H4 (cell line): ENCODE measurements at places on chromosomes 6 and 20. TPM values are rescaled to one million over a fixed set of nuclear protein-coding genes. Genes with fewer than 3 reads are reported as not detected.

DEFB124 gene
- total RNA-seq = not detected in 2 replicates

WRNIP1 gene
- total RNA-seq = 63.4 and 69.0 TPM in 2 replicates

MRPS18B gene
- total RNA-seq = 72.6 and 141 TPM in 2 replicates

DEFB132 gene
- not detected in 2 replicates for total RNA-seq

CST5 gene
- total RNA-seq = not detected in 2 replicates

LY6G5C gene
- total RNA-seq = 0.97 TPM in 1 of 2 replicates, not detected in the other

SLC12A5 gene
- total RNA-seq = 0.21 and 4.3 TPM in 2 replicates

ULBP2 gene
- 11.6 and 15.7 TPM in 2 replicates for total RNA-seq

TSHZ2 gene
- 0.33 and 1.4 TPM in 2 replicates for total RNA-seq

TMEM244 gene
- not detected in 2 replicates for total RNA-seq

TOX2 gene
- total RNA-seq = 0.12 and 0.83 TPM in 2 replicates

PLN gene
- 0.60 TPM in 1 of 2 replicates, not detected in the other for total RNA-seq

BPIFA1 gene
- not detected in 2 replicates for total RNA-seq

LGSN gene
- 0.23 TPM in 1 of 2 replicates, not detected in the other for total RNA-seq

RAET1G gene
- not detected in 2 replicates for total RNA-seq

SASH1 gene
- total RNA-seq = 4.5 and 6.7 TPM in 2 replicates

MYB gene
- total RNA-seq = 0.39 and 1.1 TPM in 2 replicates

MATN4 gene
- not detected in 2 replicates for total RNA-seq

UBD gene
- 0.99 and 1.1 TPM in 2 replicates for total RNA-seq

TTBK1 gene
- total RNA-seq = not detected in 2 replicates

EPB41L1 gene
- total RNA-seq = 12.4 and 25.3 TPM in 2 replicates

GLP1R gene
- total RNA-seq = not detected in 2 replicates

IRAK1BP1 gene
- 1.2 and 2.0 TPM in 2 replicates for total RNA-seq

SLC17A4 gene
- total RNA-seq = not detected in 2 replicates

BPIFB4 gene
- not detected in 2 replicates for total RNA-seq

MRAP2 gene
- not detected in 2 replicates for total RNA-seq

ZSWIM1 gene
- total RNA-seq = 7.2 and 10.2 TPM in 2 replicates

KCNK16 gene
- not detected in 2 replicates for total RNA-seq

C6orf141 gene
- total RNA-seq = 2.6 and 2.9 TPM in 2 replicates

CEP85L gene
- total RNA-seq = 1.8 and 3.0 TPM in 2 replicates

RNF39 gene
- total RNA-seq = not detected in 2 replicates

HLA-DPA1 gene
- 5.2 and 5.4 TPM in 2 replicates for total RNA-seq

GFRA4 gene
- not detected in 2 replicates for total RNA-seq

RIPPLY2 gene
- not detected in 2 replicates for total RNA-seq

PNLDC1 gene
- not detected in 2 replicates for total RNA-seq

MACROD2 gene
- 0.37 and 1.2 TPM in 2 replicates for total RNA-seq

ACTR5 gene
- total RNA-seq = 5.9 and 10.3 TPM in 2 replicates

GABRR1 gene
- not detected in 2 replicates for total RNA-seq

PPP1R14C gene
- not detected in 2 replicates for total RNA-seq

PTPRT gene
- total RNA-seq = not detected in 2 replicates

ASIP gene
- total RNA-seq = not detected in 2 replicates

NKAIN4 gene
- 0.78 TPM in 1 of 2 replicates, not detected in the other for total RNA-seq

TPX2 gene
- 111 and 128 TPM in 2 replicates for total RNA-seq

LAMA2 gene
- total RNA-seq = 9.7 and 11.1 TPM in 2 replicates

DNMT3B gene
- total RNA-seq = 3.3 and 5.4 TPM in 2 replicates

TINAG gene
- total RNA-seq = not detected in 2 replicates

SLC26A8 gene
- 0.04 TPM in 1 of 2 replicates, not detected in the other for total RNA-seq

BTN1A1 gene
- total RNA-seq = not detected in 2 replicates

MUCL3 gene
- not detected in 2 replicates for total RNA-seq

PRKN gene
- total RNA-seq = 0.19 TPM in 1 of 2 replicates, not detected in the other

PRDM13 gene
- total RNA-seq = not detected in 2 replicates

ZC2HC1B gene
- total RNA-seq = not detected in 2 replicates

SLC17A3 gene
- total RNA-seq = 0.39 TPM in 1 of 2 replicates, not detected in the other

ROMO1 gene
- 392 and 407 TPM in 2 replicates for total RNA-seq

SGK2 gene
- total RNA-seq = 0.23 TPM in 1 of 2 replicates, not detected in the other

WFDC12 gene
- total RNA-seq = not detected in 2 replicates

B3GALT4 gene
- total RNA-seq = not detected in 2 replicates

SNAI1 gene
- 5.5 and 10.5 TPM in 2 replicates for total RNA-seq

DUSP15 gene
- 7.5 and 9.2 TPM in 2 replicates for total RNA-seq
